ENCODE measurements at places on chromosomes 4 and X.

DNA sequence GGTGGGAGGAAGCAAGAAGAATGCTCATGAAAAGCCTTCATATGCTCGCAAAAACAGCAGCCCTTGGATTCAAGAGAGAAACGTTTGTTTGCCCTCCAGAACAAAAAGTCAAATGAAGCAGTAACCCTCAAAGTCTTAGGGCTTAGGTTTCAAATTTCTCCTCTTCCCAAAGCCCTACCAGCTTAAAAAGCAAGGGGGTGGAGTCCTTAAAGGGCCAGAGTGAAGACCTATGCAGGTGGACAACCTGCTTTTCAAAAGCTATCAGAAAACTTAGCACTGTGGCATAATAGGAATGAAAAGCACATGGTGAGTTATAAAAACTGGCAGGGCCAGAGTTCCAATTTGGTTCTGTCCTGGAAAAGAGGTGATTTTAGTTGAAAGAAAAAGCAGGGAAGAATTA is 253.3 kb downstream of the NAP1L3 start:
- DNase-seq = no peak

DNA sequence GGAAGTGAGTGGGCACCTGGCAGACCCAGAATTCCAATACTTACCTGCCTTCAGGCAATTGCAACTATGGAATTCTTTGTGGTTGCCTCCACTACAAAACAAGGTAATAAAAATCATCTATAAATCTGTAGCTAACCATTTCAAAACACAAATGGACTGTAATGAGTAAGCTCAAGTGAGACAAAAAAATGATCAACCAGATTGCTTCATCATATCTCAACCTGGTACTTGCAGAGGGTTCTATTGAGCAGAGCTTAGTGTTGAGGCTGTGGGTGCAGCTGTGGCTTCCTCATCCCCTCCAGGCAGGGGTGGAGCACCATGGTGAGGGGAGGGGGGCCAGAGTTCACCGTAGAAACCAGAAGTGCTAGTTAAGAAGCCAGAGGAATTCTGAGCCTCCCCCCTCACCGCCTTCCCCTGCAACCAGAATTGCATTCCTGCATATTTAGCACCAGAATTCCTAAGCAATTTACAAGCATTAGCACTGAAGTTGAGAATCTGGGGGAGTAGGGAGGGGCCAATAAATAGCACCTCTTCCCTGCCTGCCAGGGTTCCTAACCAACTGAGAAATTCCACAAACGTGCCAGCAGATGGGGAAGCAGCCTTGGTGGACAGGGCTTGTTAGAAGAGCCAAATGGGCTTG is 11.5 kb downstream of the CTAG1A start:
- peak; percentile 84 for DNase-seq

DNA sequence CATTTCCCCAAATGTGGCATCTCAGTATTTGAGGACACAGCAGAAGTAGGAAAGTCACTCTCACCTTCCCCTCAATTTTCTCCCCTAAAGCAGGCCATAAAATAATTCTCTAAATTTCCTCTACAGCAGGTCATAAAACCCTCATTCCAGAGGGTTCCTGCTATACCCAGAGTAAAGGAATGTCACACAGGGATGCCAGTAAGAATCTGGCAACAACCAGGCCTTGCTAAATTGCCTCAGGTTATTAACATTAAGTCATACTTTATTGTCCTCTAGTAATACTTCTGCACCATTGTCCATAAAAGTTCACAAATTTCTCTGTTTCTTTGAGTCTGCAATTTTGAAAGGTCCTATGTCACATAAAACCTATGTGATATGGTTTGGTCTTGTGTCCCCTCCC is 685.7 kb upstream of the SLIT2 start:
- DNase-seq = no peak

GRCh38 chrX:19860571-19860970 is 26.8 kb downstream of the SH3KBP1 start:
- DNase-seq = no peak

GRCh38 chr4:99822734-99823133 is 6.1 kb downstream of the DAPP1 start:
- no peak for DNase-seq

DNA sequence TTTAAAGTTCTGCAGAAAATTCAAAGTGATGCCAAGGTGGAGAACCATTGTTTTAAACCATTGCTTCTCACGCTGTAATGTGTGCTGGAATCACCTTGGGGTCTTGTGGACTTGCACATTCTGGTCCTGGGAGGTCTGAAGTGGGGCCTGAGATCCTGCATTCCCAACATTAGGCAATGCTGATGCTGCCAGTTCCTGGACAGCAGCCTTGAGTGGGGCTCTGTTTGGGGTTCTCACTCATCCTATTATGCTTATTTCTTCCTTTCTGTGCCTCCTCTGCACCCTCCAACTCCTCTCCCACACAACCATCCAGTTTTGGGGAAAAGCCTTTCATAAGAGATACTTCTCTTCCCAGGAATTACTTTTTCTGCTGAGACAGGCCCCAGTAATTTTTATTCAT is 44.2 kb upstream of the RASSF6 start:
- DNase-seq = no peak

All from AG09309 (cell line).